ENCODE measurements at places on chromosomes 3 and 15. TPM values are rescaled to one million over a fixed set of nuclear protein-coding genes. Genes with fewer than 3 reads are reported as not detected.

- no peak for DNase-seq
Observed at GRCh38 chr3:54963641-54964040, 35.8 kb upstream of the LRTM1 start.

The MYRIP gene
- 1.5 TPM for total RNA-seq

The CLRN1 gene
- total RNA-seq: not detected

The GOLGA8O gene
- total RNA-seq: 1.2 TPM

GRCh38 chr3:126996905-126997304 lies 14.0 kb downstream of the PLXNA1 start:
- no peak for DNase-seq

GRCh38 chr3:72892081-72892775 lies 4.4 kb downstream of the GXYLT2 start:
- no peak for DNase-seq
